Germinal center (tissue), 1 donor: ENCODE measurements at places on chromosomes 12 and 14.

DNA sequence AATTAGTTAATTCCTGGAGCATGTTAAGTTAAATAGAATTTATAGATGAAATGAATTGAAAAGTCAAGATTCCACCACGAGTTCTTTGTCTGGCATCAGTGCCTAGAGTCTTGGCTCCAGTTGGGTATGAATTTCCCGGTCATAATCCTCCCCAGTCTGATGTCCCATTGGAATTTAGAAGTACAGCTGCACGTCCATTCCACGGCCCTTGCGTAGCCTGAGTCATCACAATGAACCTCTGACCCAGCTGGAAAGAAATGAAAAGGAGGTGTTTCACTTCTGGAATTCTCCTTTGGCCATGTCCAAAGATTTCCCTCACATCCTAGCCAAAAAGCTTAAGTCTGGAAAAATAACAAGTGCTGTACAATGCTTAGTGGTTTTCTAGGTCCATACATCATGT lies 122.7 kb downstream of the KICS2 start:
- no peak for DNase-seq

DNA sequence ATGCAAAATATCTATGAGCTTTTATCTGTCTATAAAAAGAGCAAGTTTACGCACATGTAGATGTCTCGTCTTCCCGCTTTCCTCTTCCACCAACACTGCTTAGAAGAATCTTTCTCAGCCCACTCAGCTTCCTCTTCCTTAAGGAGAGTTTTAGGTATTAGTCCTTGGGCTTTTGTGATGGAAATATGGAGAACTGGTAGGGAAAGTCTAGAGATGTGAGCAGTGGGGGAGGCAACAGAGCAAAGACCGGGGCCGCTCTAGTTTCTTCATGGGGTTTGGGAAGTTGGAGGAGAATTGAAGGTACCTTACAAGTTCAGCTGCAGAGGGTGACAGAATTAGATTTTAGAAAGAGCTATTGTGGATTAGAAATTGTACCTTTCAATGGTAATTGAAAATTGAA lies 56.3 kb upstream of the CPNE8 start:
- no peak for DNase-seq

GRCh38 chr12:96206936-96207662 lies 12.9 kb downstream of the ELK3 start:
- DNase-seq, result no peak

- no peak for DNase-seq
Measured at GRCh38 chr14:47746986-47747385, 71.6 kb upstream of the MDGA2 start.

- no peak for DNase-seq
Measured at GRCh38 chr12:10701131-10701681, 21.9 kb downstream of the YBX3 start.

DNA sequence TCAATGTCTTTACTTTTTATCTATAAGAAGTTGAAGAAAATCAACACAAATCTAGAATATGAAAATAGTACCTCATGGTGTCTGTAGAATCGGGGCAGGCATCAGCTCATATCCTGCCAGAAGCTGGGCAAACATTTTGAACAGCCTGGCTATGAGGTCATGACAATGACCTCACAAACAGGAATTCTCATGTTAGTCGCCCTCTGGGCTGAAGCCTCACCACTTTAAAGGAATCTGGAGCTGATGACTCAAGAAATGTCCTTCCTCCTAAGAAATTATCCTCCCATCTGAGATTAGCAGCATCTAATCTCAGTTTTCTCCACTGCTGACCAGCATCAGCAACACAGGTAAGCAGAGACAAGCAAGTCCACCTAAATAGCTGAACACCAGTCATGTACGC lies 27.1 kb downstream of the CLIP1 start:
- DNase-seq, result no peak

DNA sequence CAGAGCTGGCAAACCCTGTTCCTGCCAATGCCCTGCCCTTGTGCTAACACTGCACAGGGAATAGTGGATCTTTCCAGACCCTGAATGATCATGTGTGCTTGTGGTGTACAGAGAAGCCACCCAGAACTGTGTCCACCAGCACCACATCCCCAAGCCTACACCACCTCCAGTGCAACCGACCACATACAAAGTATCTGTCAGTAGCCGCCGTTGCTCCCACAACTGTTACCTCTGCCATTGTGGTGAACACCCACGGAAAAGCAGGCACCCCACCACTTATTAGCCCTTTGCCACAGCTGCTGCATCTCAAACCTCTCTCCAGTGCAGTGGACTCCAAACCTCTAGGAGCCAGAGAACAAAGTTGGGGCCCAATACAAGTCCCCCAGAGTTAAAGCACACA lies 1049.6 kb downstream of the TRHDE start:
- DNase-seq, result no peak

DNA sequence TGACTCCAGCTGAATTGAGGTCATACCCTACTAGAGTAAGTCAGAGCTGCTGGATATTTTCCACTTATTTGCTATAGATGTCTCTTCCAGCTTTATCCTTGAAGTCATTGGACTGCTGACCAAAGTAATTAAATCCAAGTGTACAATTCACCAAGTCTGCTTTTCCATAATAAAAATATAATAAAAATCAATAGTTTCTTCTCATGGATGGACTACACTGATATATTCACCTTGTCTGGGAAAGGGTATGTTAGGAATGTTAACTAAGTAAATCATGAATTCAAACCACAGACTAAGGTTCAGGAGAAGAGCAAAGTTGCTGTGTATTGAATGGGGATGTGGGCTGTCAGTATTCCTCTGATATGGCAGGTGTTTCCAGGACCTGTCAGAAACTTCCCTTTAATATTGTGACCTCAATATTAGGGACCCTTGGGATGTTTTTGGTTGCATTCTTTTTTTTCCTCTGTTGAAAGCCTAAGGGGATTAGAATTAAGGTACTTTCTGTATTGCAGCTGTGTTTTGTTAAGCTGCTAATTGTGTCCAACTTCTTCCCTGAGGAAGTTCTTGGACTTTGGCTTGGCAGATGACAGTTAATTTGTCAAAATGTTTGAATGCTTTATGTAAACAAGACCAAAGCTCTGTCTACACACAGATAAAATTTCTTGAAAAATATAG lies 284.0 kb downstream of the ATP23 start:
- no peak for DNase-seq

- DNase-seq, result no peak
Measured at GRCh38 chr12:89710873-89711750, 2.5 kb upstream of the ATP2B1 start.
